ENCODE measurements at places on chromosomes 4 and X.

DNA sequence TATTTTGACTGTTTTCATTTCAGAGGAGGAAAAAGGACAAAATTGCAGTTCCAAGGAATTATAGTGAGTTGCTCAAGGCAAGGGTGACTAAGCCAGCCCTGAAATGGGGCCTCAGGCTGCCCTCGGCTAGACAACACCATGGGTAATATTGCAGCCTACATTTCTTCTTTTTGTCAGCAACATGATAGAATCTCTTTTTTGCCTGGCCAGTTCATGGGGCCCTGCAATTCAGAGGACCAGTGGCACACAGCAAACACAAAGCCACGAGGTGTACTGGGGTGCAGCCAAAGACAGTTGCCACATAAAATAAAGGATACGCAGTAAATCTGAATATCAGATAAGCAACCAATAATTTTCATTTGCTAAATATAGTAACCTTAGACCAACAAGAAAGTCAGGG, 41.8 kb downstream of the RBM47 start:
- DNase-seq: no peak

DNA sequence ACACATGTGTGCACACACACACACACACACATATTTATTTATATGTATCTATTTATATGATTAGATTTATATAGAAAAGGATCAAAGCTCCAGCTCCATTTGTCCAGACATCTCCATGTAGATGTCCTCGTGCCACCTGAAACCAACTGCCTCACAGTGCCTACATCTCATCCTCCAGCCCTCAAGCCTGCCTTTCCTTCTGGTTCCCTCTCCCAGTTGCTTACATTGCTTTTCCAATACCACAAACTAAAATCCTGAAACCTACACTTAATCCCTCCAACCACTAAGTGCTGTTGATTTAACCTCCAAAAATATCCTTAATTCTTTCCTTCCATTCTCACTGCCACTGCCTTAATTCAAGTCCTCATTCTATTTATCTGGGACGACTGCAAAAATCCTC, 51.4 kb downstream of the STBD1 start:
- no peak for DNase-seq

DNA sequence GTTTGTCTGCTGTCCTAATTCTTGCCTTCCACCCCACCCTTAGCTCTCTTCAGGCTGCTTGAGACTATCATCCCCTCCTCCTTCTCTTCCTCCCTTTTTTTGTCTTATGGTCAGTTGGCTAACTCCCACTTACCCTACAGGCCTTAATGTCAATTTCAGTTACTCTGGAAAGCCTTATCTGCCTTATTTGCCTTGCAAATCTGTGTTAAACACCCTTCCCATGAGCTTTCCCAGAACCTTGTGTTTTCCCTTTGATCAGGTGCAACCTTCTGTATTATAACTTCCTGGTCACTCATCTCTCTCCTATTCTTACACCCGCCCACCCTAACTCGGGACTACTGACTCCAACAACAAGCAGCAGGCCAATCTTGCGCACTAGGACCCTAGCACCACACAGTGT, 74.8 kb downstream of the COX18 start:
- DNase-seq: no peak

DNA sequence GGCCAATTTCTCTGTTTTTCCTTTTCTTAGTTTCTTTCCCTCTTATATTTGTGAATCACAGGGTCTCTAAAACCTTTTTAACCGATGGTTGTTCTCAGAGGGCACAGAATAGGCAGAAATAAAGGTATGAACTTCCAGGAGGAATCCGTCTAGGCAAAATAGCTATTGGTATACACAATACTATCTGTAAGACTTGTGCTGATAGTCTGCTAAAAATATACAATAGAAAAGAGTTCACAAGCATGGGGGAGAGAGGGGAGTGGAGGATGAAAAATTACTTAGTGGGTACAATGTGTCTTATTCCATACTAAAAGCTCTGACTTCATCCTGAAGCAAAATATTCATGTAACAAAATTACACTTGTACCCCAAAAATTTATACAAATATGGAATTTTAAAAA, 30.2 kb downstream of the ANTXR2 start:
- no peak for DNase-seq

DNA sequence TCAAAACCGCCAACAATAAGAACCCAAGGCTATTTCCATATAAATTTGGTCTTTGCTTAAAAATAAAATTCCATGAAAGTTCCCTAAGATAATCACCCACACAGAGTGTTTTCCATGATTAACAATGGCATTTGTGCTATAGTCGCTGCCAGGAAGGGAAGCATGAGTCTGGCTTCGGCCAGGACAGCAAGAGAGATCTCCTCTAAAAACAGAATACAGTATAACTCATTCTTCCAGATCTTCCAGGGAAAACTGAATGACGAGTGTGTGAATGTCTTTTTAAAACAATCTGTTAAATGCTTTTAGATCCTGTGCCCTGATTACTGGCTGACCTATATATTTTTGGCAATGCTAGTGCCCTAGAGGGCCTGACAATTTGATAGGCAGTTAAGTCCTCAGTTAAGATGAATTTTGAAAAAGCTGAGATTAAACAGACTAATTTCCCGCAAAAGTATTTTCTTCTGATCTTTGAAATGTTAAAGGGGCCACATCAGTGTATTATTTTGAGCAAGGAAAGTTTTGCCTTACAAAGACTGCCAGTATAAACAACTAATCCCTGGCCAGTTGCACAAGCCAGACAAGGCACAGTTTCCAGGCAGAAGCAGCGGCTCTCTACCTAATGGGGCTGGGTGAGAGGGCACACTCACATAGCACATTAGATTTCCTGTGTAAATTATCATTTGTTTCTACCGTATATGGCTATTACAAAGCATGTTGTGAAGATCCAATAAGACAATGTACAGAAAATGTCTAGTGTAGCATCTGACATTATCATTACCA, 127.3 kb downstream of the DCHS2 start:
- no peak for DNase-seq

GRCh38 chrX:120468071-120468470, 1.0 kb downstream of the LAMP2 start:
- DNase-seq: no peak

DNA sequence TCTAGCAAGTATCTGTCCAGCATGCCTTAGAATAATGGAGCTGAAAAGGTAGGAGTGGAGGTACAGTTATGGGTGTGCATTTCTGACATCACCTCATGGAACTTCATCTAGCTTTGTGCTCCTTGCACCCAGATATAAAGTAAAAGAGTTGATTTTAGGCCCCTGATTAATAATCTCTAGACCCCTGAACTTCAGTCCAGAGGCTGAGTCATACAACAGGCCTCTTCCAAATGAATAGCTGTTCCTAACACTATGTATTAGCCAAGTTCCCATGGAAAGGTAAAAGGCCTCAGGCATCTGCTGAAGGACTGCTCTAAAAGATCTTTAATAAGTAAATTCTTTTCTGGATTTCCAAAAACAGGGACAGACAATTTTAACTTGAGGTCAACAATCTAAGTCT, 16.2 kb downstream of the TBC1D9 start:
- no peak for DNase-seq

DNA sequence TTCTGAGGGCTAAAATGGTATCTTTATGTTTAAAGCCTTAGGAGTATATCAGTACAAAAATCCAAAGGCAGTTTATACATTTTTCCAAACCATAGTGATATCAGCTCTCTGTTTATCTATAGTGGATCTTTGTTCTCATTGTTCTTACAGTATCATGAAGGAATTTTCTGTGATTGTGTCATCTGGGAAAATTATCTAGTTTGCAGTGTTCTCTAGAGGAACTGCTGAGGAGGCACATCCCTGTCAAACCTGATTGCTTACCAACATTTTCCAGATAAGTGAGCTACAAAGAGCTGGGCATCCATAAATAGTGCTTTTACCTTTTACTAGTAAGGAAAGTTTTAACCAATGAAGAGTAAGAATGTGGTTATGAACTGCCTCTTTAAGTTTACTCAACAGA, 44.9 kb upstream of the SLC25A31 start:
- no peak for DNase-seq

GRCh38 chr4:16693641-16694040, 204.8 kb downstream of the LDB2 start:
- no peak for DNase-seq

DNA sequence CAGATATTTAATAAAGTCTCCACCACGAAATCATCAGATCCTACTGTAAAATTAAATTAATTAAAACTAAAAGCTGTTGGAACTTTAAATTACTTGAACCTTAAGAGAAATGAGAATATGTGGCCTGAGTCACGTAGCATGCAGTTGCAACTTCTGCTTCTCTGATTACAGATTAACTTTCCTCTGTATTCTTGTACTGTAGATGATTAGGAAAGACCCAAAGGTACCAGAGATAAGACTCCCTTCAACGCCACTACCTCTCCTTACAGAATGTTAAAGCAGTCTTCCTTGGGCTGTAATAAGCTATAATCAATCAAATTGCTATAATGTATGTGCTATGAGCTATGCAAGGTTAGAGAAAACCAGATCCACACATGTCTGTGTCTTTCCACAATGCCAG, 47.9 kb downstream of the FAM13A start:
- DNase-seq: no peak

GRCh38 chr4:143417679-143418403, 81.2 kb downstream of the GAB1 start:
- DNase-seq: no peak

DNA sequence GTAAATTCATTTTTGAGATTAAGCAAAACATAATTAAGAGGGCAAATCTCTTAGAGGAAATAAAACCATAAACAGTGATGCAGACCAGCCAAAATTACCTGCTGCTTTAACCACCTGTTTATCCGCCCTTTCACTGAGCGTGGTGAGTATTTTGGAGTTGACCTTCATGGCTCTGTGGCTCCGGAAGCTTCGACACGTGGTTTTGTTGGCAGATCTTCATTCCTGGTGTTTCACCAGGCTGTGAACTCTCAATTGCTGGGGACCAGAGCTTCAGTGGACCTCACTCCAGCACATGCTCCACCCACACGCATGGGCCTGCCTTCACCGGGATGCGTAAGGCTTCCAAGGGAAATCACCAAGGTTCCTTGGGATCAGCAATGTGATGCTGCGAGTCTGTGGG, 83.8 kb downstream of the FHDC1 start:
- DNase-seq: no peak

Data from NCI-H2171 (cell line).